ENCODE measurements at places on chromosomes 1 and 21.
A peak's percentile ranks its signal among the peaks of the same experiment; 100 is the strongest.

- no peak for DNase-seq
These were observed 23.5 kb downstream of the ASB17 start for GRCh38 chr1:75908717-75909152.

- DNase-seq = no peak
These were observed 46.5 kb upstream of the TENT5B start for GRCh38 chr1:27058966-27059669.

DNA sequence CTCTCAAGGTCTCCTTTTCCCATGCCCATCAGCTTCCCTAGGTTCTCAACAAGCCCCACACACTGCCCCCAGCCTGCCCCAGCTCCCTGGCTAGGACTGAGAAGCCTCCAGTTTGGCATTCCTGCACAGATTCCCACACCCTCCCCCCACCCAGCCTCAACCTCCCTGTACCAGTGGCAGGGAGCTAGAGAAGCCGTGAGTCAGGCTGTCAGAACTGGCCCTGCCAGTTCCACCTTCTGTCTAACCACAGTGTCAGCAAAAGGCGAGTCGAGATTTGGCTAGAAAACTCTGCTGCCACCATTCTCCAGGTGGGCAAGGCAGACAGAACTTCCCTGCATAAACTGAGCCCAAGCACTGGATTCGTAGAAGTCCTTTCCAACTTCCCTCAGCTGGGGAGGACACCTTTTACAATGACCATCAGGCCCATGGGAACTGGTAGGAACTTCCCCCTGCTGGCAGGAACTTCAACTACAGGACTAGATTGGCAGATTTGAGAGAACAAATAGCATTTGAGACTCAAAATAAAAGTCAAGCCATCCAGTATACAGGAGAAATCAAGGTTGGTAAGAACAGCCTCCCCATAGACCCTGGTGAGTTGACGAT is 31.0 kb downstream of the TNNT2 start:
- no peak for DNase-seq

GRCh38 chr1:91381844-91382243 is 22.8 kb downstream of the HFM1 start:
- no peak for DNase-seq

DNA sequence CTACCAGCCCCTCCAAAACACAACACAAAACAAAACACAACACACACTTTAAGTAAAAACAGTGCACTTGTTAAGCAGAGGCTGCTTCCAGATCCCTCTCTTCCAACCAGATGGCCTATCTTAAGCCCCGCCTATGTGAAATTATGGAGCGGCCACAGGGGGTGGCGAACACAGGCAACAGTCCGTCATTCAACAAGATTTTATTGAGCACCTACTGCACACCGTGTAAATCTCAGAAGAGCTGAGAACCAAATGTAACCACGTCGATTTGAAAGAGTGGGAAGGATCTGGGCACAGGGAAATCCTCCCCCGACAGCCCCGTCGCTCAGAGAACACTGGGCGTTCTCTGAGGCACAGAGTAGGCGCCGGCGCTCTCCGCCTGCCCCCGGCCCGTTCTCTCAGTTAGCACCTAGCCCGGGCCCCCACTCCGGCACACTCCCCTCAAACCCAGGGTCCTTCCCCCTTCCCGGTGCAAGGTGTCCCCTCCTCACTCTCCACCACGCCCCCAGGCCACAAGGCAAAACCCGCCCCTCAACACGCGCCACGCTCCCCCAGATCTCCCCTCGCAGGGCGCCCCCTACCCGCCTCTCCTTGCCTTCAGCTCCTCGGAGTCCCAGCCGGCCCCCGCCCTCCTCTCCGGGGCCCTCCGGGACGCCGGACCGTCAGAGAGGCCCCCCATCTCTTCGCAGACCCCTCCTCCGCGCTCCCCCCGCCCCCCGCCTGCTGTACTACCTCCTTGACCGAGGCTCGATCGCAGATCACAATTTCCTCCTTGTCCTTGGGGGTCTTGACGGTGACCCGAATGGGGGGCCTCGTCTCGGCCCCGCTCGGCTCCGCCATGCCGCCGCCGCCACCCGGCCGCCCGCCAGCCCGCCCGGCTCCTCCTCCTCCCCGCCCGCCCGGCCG is 483 bp downstream of the UBQLN4 start:
- DNase-seq = peak; percentile 73

DNA sequence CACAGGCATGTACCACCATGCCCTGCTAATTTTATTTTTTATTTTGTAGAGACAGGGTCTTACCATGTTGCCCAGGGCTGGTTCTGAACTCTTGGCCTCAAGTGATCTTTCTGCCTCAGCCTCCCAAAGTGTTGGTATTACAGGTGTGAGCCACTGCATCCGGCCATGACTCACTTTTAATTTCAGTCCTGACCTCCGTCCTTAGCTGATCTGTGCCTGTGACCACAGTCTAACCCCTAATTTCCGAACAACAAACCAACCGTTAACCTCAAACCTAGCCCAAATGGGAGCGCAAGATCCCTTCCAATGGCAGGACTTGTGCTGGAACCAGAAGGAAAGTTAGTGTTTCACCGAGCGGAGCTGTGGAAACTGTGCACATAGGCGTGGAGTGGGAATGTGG is 29.3 kb upstream of the MAN1C1 start:
- no peak for DNase-seq

- DNase-seq = no peak
These were observed 37.5 kb downstream of the CTNNBIP1 start for GRCh38 chr1:9872430-9873165.

DNA sequence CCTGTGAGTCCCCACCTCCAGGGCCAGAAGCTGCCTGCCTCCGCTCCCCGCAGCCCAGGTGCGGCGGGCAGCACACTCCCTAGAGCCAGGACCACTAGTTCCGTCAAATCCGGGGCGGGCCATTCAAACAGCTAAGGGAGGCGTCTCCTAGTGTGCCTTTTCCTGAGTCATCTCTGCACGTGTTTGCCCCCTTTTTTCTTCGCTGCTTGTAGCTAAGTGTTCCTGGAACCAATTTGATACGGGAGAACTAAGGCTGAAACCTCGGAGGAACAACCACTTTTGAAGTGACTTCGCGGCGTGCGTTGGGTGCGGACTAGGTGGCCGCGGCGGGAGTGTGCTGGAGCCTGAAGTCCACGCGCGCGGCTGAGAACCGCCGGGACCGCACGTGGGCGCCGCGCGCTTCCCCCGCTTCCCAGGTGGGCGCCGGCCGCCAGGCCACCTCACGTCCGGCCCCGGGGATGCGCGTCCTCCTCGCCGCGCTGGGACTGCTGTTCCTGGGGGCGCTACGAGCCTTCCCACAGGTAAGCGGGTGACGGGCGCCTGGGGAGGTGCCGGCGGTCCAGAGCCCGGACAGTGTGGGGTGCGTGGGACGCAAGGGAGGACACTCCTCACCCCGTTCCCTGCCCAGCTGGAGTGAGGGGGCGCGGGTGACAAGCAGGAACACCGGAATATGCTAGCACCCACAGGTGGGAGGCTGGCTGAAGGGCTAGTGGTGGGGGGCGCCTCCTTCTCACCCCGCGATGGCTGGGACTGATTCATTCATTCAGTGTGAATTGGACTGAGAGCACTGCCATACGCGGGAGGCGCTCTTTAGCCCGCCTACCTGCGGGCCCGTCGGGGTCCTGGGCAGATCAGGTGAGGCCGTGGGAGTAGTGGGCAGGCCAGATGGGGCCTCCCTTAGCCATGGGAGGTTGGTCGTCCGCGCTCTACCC is at the start of gene TNFRSF8:
Gene TNFRSF8 (plus strand): TSS at position 163 of the 932 bp plus-strand sequence. CDS start 296 bp downstream, at position 459.
- peak; percentile 42 for DNase-seq

DNA sequence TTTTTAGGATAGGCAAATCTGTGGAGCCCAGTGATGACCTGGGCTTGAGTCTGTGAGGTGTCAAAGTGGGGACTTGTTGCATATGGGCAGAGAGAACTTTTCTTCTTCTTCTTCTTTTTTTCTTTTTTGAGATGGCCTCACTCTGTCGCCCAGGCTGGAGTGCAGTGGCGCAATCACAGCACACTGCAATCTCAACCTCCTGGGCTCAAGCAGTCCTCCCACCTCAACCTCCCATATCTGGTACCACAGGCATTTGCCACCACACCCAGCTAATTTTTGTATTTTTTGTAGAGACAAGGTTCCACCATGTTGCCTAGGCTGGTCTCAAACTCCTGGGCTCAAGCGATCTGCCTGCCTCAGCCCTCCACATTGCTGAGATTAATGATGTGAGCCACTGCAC is 80.3 kb downstream of the RD3 start:
- DNase-seq = no peak

GRCh38 chr1:223683586-223684487 is 18.3 kb upstream of the CAPN8 start:
- DNase-seq = peak; percentile 54

- DNase-seq = no peak
These were observed 27.4 kb downstream of the DTL start for GRCh38 chr1:212062832-212063438.

GRCh38 chr1:239389703-239390102 is 3.3 kb downstream of the CHRM3 start:
- no peak for DNase-seq

- no peak for DNase-seq
These were observed 37.3 kb downstream of the MRPS6 start for GRCh38 chr21:34110594-34111202.

DNA sequence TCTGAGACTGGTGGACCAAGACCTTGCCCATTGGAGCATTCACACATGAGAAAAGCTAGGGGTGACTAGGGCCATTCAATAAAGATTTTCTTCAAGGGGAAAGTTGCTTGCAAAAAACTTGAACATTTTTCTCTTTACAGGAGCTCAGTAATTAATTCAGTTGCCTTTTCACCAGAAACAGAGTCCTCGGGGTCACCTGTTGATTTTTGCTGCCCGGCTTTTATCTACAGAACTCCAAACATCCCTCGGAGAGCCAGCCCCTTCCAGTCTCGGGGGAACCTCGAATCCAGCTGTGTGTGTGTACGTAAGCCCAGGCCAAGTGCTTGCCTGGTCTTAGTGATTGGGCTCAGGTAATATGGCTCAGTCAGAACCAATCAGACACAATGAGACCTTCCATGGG is 47.5 kb downstream of the PCNX2 start:
- DNase-seq = no peak

DNA sequence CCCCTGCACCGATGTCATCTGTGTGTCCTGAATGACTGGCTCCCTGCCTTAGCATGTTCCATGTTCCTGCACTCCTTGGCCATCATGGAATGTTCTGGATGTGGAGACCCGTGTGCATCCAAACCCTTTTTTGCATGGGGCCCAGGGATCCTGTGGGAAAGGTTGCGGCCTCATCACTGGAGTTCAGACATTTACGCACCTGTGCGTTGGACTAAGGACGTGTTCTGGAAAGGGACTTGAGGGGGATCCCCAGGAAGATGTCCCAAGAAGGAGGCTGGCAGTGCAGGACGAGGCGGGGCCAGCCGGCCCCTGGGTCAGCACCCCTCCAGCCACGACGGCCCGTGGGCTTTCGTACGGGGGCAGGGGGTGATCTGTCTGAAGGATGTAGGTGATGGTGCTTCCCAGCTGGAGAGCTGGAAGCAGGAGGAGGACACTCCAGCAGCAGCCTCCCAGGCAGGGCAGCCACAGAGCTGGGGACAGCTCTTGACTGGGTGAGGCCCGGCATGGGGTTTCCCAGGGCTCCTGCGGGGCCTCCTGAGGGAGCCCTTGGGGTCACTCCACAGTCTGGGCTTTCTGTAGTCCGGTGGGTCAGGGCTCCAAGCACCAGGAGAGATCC is 67.2 kb downstream of the SCCPDH start:
- DNase-seq = no peak

DNA sequence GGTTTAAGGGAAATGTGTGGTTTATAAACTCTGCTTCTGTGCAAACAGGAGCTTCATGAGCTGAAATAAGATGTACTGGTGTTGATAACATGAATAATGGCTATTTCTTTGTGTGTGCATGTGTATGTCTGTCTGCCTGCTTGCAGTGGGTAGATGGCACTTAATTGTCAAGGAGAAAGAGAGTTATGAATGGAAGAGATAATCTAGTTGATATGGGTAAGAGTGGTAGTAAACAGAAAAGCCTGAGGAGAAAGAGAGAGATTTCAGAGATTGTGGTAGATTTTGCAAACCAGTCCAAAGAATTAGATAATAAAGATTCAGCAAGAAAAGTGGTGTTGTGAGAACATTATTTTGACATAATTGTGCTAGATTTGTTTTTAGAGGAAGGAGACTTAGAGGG is 7.7 kb downstream of the SUCO start:
- DNase-seq = no peak

DNA sequence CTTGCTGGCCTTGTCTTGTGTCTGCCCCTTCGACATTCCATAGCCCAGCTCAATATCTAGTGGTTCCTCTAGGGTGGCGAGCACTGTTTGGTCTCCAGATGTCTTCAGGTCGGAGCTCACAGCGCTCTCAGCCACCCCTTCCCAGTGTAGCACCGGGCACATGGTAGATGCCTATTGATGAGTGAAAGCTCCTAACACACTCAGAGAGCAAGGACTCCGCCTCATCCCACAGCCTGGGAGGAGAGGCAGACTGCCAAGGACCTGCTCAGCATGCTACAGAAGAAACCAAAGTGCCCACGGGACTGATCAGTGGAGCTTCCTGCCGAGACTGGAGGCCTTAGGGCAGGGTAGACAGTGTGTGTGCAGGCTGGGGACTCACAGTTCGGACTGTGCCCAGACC is 10.9 kb downstream of the PCSK9 start:
- no peak for DNase-seq

GRCh38 chr1:96253246-96254035 is 468.1 kb upstream of the PTBP2 start:
- no peak for DNase-seq

DNA sequence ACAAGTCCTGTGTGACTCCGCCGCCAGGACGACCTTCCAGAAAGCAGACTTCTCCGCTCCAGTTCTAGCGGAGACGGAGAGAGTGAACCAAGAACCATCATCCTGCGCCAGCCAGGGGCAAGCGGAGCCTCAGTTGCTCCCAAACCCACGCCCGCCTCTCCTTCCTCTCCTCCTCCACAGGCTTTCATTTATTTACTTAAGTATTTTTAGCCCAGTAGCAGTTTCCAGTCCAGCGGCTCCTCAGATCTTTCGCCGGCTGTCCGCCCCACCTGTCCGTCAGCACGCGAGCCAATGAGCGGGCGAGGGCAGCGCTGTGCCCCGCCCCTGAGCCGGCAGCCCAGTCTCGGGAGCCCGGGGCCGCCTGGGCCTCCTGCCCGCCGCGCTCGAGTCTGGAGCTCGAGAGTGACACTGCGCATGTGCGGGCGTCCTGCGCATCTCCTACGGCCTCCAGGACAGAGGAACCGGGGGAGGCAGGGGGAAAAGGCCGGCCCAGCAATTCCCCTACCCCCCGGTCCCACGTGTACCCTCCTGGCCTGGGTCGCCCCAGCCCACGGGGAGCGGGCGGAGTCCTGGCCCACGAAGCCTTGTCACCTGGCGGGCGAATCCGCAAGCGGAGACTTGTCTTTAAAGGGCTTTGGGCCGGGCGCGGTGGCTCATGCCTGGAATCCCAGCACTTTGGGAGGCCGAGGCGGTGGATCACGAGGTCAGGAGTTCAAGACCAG is at the start of gene FALEC:
Gene FALEC (plus strand): TSS at position 425 of the 722 bp plus-strand sequence.
- DNase-seq = peak; percentile 92

GRCh38 chr1:24949331-24949881 is 19.3 kb upstream of the RUNX3 start:
- no peak for DNase-seq

Data from activated naive CD4-positive, alpha-beta T cell treated with Interleukin-2 at 50 U/mL for 16 hours (primary cell).